ENCODE measurements at places on chromosomes 11 and 22.

DNA sequence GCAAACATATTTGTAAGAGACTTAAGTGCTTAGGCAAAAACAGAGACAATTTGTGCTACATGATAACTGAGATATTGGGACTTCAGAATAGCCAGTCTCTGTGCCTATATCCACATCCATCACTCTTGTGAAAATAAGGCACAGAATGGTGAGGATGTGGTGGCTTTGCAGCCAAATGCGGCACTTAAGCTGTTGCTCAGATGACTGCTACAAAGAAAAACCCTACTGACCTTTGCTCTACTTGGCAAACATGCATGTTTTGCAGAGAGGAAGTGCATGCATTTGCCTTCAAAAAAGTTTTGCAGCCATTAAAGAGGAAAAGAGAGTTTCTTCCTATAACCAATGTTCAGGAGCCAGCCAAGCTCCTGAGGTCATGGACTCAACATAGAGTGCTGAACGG is 675.0 kb upstream of the KIRREL3 start:
- DNase-seq = no peak

GRCh38 chr11:113884361-113884836 is 9.0 kb upstream of the USP28 start:
- DNase-seq = peak; percentile 93

- DNase-seq = peak; percentile 85
Observed at GRCh38 chr11:61791737-61792309, 576 bp downstream of the TMEM258 start.

- DNase-seq = no peak
Observed at GRCh38 chr22:50310031-50310722, 2.7 kb upstream of the PLXNB2 start.

DNA sequence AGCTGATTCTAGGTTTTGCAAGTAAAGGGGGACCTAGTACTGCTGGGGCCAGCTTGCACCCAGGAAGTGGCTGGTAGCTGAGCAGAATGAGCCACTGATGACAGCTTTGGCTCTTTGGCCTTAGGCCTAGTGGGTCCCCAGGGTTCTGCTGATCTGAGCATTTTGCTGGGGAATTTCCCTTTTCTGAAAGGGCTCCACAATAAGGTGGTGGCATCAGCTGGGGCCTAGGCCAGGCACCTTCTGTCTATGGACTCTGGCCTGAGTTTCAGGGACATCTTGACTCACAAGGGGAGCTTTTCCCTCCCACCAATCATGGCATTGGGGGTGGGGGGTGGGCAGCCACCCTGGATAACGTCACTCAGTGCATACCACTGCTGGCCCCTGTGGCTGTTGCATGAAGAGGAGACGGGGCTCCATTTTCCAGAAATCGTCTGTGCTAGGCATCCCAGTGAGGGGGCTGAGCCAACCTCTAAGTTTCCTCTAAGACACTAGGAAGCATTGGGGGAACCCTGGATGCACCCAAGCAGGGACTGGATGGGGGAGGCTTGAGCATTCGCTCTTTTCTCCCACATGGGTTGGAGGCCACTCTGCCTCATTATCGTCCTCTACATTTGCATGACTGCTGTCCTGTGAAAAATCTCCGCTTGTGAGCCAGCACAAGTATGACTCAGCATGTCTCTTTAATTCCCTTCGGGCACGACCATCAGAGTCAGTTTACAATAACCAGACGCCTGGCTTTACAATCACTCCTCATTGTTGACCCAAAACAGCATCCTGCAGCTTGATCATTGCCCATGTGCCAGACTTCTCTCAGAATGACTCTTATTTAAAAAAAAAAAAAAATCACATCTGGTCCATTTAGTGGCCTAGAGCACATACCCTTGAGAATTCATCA is 145.0 kb upstream of the THY1 start:
- DNase-seq = peak; percentile 95

GRCh38 chr11:10861047-10861446 is 3.2 kb upstream of the ZBED5 start:
- no peak for DNase-seq

DNA sequence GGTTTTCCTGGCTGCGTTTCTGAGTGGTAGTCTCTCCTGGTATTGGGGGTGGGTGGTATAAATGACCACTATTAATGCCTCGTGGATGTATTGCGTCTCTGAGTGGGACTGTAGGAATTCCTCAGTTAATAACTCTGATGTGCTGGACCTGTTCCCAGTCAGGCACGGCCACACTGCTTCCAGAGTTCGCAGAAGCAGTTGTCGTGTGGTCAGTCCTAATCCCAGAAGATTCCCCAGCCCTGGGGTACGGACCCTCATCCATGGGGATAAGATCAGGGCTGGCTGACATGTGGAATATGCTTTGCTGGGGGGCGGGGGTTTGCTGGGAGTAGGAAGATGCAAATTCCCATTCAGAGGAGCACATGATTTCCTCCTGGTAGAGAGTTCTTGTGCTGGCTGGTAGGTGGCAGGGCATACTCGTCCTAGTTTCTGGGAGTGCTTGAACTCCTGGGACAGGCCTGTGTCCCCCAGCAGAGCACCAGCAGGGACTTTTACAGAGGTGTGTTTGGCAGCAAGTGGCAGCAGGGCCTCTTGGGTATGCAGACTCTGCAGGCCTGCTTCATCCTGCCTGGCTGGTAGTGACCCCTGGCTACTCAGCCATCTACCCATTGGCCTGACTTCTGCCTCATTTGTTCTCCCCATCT is 157.4 kb downstream of the NAV2 start:
- DNase-seq = no peak

- no peak for DNase-seq
Observed at GRCh38 chr11:13450832-13451397, 12.1 kb downstream of the BTBD10 start.

GRCh38 chr11:32186118-32186517 is 95.2 kb downstream of the RCN1 start:
- DNase-seq = no peak

DNA sequence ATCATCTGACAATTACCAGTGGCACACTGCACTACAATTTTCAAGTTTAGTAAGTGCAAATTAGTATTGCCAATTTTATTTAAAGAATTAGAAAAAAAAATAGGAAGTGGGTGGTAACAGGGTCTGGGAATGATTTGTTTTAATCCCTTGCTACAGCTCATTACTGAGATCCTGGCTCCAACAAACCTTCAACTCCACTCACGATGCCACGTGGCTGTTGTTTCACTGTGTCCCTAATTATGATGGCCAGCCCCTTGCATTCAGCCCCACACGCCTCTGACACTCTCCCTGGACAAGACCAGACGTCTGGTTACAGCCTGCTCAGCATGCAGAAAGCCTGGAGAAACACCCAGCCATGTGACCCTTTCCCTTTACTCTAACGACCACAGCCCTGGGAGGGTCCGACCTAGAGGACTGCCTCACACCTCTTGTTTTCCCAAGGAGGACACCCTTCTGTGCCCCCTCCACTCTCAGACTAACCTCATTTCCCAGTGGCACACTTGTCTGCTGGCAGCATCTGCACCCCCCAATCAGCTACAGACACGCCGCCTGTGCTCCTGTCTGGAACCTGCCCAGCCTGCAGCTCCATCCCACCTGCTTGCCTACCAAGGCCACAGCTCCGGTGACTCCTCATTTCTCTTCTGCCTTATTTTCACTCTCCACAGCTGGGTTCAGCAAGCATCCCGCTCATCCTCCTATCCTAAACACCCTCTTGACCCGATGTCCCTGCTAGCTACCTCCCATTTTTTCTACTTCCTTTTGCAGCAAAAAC is 18.5 kb upstream of the SLC25A1 start:
- no peak for DNase-seq

Data from islet precursor cell (in vitro differentiated cells).